ENCODE measurements at places on chromosomes 4 and X.

GRCh38 chrX:42219231-42219630 is 295.9 kb upstream of the CASK start:
- no peak for DNase-seq

GRCh38 chr4:73828956-73829355 is 7.5 kb upstream of the CXCL6 start:
- no peak for DNase-seq

DNA sequence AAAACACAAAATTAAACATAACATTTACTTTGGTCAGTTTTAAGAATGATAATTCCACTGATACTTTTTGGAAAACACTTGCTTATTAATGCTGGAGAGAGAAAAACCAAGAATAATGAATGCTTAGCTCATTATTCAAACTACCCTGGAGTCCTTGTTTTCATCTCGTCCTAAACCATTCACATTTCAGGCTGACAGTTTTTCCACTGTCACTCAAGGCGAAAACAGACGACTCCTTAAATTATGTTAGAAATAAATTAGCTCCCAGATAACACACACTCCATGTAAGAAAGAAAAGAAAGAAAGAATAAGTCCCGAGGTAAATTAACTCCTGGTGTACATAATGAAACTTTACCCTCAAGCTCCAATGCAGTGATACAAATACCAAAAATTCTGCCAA is 33.5 kb downstream of the TLR10 start:
- no peak for DNase-seq

DNA sequence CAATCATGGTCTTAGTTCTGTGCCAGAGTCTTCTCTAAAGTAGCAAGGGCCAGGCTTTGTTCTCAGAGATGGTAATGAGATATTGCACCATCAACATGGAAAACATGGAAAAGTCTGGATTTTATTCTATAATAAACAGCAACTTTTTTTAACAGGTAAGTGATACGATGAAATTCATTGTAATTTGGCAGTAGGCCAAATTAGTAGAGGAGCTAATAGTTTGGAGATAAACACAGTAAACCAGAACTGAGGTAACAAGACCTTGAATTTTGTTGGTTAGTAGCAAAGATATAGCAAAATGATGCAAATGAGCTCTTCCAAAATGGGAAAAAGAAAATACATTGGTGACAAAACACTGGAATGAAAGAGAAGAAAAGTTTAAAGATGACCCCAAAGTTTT is 126.6 kb downstream of the TET2 start:
- no peak for DNase-seq

- no peak for DNase-seq
These were observed 15.2 kb upstream of the BCOR start for GRCh38 chrX:40112996-40113395.

GRCh38 chrX:32195611-32196010 is 1015.7 kb downstream of the DMD start:
- DNase-seq, result no peak

All from stimulated activated CD4-positive, alpha-beta T cell treated with anti-CD3 and anti-CD28 coated beads, TNF-alpha, amount 100 ng/mL, for 1 hour (primary cell).